ENCODE measurements at places on chromosomes 11 and 22.

DNA sequence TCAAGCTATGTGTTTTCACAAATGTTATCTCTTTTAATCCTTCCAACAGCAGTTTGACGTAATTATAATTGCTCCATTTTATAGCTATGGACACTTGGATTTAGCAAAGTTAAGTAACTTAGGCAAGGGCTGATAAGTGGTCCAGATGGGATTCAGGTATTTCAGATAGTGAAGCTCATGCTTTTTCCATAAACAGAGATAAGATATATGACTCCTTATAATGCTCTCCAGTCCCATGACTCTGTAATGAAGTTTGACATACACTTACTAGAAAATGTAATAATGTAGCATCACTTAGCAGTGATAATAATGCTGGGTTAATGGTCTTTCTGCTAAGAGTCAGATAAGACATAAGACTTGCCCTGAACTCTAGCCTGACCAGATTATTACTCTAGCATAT lies 892.1 kb downstream of the LRRC4C start:
- no peak for DNase-seq

DNA sequence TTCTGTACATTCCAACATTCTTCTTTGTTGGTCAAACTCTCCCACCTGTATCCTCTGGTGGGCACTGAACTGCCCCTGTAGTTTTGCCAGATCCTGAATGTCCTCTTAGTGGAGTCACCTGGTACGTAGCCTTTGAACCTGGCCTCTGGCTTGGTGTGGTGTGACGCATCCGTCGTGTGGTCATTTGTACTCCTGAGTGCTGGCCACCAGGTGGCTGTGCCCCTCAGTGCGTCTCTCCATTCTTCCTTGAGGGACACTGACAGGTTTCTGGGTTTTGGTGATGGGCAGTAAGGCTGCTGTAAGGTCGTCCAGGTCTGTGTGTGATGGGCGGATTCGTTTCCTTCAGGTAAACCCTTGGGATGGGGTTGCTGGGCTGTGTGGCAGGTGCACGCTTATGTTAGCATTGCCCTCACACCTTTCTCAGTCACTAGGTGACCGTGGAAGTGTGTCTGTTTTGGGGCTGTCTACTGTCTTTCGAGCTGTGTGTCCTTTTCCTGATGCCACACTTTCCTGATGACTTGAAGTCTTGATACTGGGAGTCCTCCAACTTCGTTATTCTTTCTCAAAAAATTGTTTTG lies 13.6 kb upstream of the RANBP1 start:
- DNase-seq: no peak

DNA sequence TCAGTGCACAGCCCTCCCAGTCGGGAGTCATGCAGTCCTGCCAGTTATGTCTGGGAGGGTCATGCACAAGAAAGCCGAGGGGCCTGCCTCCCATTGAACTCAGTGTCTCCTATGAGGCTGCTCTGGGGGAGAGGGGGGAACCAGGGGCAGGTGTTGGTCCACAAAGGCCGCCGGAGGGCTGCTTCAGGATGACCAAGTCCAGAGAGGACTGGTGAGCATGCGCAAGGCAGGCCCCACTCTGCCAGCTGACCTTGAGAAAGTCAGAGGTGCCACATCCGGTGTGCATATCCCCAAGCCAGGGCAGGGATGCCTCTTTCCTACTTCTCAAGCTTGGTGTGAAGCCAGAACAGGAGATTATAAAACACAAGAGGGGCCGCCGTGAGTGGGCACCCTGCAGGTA lies 4.4 kb downstream of the SCN4B start:
- DNase-seq: no peak

GRCh38 chr11:48055292-48056132 lies 75.2 kb downstream of the PTPRJ start:
- no peak for DNase-seq

DNA sequence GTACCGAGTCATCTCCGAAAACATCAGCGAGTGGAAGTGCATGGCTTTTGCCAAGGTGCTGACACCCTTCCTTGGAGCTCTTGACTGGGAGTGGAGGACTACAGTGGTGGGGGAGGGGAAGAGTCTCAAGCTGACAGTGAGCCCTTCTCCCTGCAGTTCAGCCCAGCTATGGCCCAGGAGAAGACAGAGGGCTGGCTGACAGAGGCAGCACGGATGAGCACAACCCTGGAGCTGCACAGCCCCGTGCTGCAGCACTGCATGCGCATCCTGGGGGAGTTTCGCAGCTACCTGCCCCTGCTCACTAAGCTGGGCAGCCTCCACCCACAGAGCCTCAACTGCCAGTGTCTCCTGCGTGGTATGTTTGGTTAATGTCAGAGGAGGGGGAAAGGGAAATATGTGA lies 41.4 kb downstream of the DNHD1 start:
- DNase-seq: no peak

DNA sequence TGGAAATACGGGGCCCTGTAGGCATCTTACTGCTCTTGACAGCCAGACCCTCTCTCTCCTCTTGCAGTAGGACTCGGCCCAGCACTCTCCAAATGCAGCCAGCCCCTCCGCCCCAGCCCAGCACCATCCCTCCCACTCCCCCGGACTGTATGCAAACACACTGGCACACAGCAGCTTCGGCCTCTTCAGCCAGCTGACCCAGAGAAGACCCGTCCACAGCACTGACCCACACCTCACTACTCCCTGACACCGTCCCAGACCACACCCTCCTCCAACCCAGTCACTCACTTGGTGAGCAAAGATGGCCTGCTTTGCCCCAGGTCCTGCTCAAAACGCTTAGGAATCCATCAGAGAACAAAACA lies 164.6 kb downstream of the IGLL1 start:
- no peak for DNase-seq

DNA sequence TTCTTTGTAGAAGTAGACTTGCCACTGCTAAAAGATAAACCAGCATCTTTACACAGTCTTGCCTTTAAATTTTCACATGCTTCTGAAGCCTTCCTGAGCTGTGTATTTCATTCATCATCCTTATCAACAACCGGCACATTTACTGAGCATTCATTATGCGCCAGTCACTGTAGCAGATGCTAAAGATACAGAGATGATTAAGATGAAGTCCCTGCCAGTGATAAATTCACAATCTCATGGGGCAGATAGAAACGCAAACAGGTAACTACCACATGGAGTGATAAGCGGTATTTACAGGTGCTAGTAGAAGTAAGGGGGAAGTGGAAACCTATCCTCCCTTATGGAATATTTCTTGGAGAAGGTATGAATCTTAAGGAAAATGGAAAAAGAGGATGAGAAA lies 67.2 kb downstream of the PRCP start:
- DNase-seq: no peak

DNA sequence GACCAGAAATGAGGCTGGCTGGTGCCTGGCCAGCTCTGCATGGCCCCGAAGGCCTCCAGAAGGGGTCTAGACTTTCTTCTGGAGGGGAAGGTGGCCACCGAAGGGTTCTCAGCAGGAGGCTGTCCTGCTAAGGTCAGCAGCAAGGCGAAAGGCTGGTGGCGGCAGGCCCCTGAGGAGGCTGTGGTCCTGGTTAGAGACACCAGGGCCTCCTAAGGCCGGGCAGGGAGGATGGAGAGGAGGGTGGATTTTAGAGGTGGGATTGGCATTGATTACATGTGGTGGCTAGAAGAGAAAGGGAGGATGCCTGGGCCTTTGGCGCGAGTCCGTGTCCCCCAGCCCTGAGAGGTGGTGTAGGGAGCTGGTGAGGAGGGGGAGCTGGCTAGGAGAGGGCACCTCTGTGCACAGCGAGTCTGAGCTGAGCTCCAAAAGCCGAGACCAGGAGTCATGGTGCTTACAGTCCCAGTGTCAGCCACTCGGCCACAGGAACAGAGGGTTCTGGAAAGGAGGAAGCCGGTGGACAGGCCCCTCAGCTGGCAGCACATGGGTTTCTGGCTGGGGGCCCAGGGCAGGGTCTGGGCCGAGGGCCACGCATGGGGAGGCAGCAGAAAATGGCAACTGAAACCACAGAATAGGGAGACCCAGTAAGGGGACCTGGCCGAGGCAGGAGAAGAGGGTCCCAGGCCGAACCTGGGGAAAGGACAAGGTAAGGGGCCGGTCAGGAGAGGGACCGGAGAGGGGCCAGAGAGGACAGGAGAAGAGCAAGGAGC lies 2.5 kb downstream of the FERMT3 start:
- no peak for DNase-seq

- DNase-seq: no peak
These were observed 118.1 kb downstream of the ETS1 start for GRCh38 chr11:128469220-128469619.

- no peak for DNase-seq
These were observed 206.8 kb upstream of the CADM1 start for GRCh38 chr11:115710980-115711379.

- no peak for DNase-seq
These were observed 38.5 kb downstream of the LRP5 start for GRCh38 chr11:68350759-68351449.

DNA sequence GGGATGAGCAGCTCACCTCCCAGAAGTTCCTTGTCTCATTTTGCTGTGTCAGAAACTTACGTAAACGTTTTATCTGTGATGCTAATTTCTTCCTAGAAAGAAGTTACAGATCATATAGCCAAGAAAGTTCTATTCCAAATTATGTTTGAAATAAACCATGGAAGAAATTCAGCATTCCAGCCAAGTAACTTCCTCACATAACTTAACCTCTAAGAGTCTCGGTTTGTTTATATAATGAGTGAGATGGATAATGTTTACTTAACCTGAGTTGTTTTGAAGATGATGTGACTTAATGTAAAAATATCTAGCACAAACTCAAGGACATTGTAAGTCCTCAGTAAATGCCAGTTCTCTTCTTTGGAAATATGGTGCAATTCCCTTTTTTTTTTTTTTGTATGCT lies 8.9 kb upstream of the MUC15 start:
- no peak for DNase-seq

DNA sequence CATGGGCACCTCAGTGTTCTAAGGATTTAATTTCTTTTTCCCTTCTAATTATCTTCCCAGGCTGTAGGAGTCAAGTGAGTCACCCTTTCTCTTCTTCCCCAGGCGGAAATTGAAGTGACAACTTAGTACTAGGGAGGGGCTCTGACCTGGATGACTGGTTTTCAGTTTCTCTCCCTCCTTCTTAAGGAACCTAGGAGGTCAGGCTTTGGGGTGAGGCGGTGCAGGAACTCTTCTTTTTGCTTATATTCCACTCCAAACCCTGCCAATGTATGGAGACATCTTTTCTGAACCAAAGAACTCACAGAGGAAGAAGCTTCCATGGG lies 12.6 kb downstream of the ZDHHC5 start:
- no peak for DNase-seq

- no peak for DNase-seq
These were observed 58.5 kb downstream of the GAB4 start for GRCh38 chr22:16949561-16949960.

DNA sequence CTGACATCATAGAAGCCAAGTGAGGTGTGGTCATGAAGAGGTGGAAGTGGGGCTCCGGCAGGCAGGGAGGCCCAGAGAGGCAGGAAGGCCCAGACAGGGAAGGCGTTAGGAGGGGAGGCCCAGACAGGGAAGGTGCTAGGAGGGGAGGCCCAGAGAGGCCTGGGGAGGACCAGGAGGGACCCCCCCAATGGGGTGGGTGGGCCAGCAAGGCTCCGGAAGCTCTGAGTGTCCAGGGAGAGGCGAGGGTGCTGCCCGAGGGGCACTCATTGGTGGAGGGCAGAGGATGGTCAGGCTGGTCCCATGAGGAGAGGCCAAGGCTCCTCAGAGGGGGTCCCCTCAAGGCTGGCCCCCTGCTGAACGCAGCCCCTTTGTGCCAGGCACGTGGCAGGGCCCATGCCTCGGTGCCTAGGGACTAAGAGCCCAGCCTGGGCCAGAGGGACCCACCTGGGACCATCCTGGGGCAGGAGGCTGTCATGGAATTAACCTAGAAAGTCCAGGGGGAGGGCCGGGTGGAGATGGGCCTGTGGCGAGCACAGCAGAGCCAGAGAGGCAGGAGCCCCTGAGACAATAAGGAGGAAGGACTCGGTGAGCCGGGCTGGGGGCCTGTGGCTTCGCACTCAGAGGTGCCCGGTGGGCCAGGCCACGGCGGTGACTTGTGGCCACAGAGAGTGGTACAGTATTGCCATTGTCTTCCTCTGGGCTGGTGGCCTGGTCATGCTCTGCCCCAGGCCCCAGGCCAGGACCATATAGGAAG lies 12.2 kb downstream of the PHLDA2 start:
- DNase-seq: no peak

DNA sequence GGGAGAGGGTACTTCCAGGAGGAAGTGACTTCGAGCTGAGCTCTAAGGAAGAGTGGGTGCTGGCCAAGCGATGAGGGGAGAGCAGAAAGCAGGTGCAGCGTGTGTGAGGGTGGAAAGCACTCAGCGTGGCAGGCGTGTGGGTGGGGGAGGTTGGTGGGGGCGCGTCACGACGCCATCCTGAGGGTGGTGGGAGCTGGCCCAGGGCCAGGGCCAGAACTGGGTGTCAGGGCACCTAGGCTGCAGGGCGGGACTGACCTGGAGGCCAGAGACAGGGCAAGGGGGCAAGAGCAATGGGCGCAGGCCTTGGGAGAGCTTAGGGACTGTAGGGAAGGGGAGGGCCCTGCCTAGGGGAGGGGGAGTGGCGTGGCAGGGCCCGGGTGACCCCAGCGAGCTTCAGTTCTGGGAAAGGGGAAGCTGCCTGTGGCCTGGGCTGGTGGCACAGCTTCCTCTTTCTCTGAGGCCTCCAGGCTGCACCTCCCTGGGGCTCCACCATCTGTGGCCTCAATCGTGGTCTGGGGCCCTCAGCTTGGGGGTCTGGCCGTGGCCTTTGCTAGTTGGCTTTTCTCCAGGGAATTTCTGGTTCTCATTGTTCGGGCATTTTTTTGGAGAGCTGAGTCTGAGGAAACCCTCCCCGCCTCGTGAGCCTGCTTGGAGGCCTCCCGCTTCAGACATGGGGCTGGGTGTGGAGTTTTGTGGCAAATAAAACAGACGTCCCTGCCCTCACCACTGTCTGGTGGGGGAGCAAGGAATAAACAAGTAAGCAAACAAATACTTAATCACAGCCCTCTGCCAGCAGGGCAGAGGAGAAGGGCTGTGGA lies 8.9 kb downstream of the RELT start:
- no peak for DNase-seq

GRCh38 chr11:108947654-108948570 lies 283.0 kb downstream of the DDX10 start:
- DNase-seq: peak; percentile 20

- no peak for DNase-seq
These were observed 1130.3 kb upstream of the CNTN5 start for GRCh38 chr11:97890466-97890865.

- no peak for DNase-seq
These were observed 6.1 kb upstream of the ARAP1 start for GRCh38 chr11:72758304-72758689.

Data from 8988T (cell line).